ENCODE measurements at places on chromosomes 16 and 17.

GRCh38 chr17:1711804-1712203 is 1.6 kb upstream of the TLCD2 start:
- no peak for DNase-seq

DNA sequence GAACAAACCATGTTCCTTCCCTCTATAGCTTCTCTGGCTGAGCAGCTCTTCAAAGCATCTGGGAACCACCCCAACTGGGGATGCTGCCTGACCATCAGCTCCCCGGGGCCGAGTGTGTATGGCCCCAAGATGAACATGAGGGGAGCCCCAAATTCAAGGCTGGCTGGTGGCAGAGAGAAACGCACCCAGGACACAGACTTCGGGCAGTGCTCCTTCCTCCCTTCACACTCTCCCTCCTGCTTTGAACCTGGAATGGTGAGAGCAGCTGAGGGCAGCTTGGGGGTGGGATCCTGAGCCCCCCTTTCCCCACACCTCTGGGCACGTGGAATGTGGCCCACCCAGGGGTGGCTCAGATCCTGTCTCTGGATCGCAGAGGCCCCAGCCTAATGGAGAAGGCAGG is 17.2 kb downstream of the TLE7 start:
- DNase-seq: no peak

DNA sequence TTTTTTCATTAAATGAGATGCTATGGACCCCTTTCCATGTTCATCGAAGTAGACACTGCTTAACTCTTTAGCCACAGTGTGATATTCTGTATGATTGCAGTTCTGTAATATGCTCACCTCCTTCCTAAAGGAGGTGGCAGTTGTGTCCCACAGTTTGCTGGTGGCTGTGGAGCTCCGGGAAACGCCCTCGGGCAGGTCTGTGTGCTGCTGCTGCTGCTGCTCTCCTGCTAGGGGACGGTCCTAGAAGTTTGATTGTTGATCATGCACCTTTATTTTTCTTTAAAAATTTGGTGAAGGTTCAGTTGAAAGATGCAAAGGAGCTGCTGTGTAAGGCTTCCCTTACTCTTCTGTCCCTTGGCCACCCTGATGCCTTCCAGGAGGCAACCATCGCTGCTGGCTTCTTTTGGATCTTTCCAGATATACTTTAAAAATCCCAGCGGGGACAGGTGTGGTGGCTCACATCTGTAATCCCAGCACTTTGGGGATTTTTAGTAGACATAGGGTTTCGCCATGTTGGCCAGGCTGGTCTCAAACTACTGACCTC is 8.4 kb upstream of the CLEC18A start:
- no peak for DNase-seq

- no peak for DNase-seq
These were observed 84.9 kb upstream of the CBX4 start for GRCh38 chr17:79923974-79924638.

DNA sequence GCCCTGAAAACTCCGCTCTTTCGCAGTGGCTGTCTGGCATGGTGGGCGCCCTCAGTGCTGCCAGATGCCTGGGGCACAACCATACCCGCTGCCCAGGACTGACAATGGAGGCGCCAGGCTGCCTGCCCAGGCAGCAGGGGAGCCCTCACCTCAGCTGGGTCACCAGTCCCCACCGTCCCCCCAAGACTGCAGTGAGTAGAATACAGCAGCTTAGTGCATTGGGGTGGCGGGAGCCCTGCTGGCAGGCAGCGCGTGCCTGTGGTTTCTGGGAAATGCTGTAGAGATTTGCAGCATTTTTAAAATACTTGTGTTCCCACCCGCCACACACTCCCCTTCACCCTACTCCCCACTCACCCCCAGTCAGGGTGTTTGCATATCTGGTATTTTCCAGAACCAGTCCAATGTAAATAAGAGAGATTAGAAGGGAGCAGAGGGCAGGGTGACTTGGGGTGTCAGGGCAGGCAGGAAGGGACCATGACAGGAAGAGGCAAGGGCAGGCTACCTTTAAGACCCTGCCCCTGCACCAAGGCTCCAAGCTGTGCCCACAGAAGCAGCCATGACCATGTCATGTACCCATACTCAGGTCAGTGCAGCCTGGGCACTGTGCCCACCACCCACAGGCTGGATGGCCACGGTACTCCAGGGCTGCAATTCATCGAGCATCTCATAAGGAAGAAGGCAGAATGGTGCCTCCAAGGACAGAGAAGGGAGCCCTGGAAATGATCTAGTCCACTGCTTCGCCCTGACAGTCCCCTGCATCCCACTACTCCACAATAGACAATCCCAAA is 21.5 kb downstream of the MYO18A start:
- no peak for DNase-seq
